ENCODE measurements at places on chromosomes 3 and 15.
A peak's percentile ranks its signal among the peaks of the same experiment; 100 is the strongest.

- no peak overlapping the region for H3K27ac ChIP-seq
- H3K4me3 ChIP-seq, result no peak overlapping the region
- no peaks in the 10 kb centered on the region for H3K27me3 ChIP-seq
- DNase-seq, result no peak
Measured at GRCh38 chr3:124453189-124453588, 277.1 kb upstream of the UMPS start.

- H3K4me1 ChIP-seq, result peaks cover 16% of the 10 kb centered on the region
- H3K27ac ChIP-seq, result peak overlapping the region; percentile 92
- H3K4me3 ChIP-seq, result no peak overlapping the region
- no peak for DNase-seq
Measured at GRCh38 chr15:73108676-73109075, 56.4 kb downstream of the NEO1 start.

DNA sequence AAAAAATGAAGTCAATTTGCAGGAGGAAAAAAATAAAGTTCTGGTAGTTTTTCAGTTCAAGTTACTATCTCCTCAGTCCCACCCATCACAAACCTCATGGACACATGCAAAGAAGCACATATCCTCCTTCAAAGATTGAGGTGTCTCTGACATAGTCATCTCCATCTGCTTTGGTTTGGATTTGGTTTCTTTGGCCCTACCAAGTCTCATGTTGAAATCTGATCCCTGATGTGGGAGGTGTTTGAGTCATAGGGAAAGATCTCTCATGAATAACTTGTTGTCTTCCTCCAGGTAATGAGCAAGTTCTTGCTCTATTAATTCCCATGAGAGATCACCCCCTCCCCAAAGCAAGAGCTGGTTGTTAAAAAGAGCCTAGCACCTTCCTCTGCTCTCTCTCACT, 446.8 kb downstream of the IGSF11 start:
- H3K27me3 ChIP-seq, result no peaks in the 10 kb centered on the region
- H3K4me1 ChIP-seq, result no peaks in the 10 kb centered on the region
- H3K27ac ChIP-seq, result no peak overlapping the region
- no peak for DNase-seq

DNA sequence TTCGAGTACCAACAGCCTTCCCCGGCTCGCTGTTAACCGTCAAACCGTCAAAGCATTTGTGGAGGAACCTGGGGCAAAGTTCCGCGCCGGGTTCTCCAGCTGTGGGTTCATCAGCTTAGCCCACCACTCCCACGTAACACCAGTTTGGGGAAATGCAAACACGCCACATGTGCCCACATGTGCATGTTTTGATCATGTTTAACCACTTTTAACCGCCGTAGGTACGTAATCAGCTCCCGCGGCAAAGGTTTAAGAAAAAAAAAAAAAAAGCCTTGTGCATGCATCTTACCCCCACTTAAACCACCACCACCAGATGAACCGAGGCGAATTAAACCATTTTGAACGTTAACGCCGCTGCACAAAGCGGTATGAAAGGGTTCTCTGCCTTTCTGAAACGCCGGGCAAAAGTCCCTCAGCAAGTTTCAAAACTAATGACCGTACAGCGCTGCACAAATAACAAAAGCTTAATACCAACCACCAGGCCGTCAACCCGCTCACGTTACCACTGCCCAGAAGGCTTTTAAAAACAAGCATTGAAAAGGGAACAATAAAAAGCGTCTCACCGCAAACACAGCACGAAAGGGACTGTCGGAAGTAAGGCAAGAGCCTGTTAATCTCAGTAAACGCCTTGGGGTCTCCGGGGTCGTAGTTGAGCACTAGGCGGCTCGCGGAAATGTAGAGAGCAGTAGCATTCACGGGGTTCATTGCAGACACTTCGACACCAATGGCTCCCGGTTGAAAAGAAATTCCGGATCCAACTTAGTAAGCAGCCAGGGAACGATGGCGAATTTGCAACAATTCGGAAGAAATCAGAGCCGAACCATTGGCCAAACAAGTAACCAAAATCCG, 1.5 kb downstream of the MSL2 start:
- H3K27ac ChIP-seq, result peak overlapping the region; percentile 99
- peak; percentile 32 for DNase-seq
- H3K36me3 ChIP-seq, result no peaks in the 10 kb centered on the region
- peaks cover 29% of the 10 kb centered on the region for H3K4me1 ChIP-seq

DNA sequence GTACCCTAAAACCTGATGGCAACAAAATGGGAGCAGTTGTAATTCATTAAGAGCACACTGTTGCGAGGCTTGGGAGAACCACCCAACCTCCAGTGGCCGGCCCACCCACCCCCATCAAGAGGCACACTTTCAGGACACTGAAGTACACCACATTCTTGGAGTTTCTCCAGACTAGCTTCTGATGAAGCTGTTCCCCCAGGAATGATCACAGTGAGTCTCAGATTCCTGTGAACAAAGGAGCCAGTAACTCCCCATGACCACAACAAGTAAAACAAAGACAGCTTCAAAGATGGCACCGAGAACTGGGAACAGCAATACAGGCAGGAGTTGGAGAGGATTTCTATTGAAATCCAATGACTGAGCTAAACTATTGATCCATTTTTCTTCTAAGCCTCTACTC, 126.0 kb downstream of the ST8SIA2 start:
- no peak for DNase-seq
- H3K27me3 ChIP-seq, result no peaks in the 10 kb centered on the region
- no peak overlapping the region for H3K4me3 ChIP-seq
- H3K4me1 ChIP-seq, result no peaks in the 10 kb centered on the region
- H3K36me3 ChIP-seq, result no peaks in the 10 kb centered on the region

- H3K4me3 ChIP-seq, result no peak overlapping the region
- no peak for DNase-seq
- no peaks in the 10 kb centered on the region for H3K4me1 ChIP-seq
- no peaks in the 10 kb centered on the region for H3K36me3 ChIP-seq
- no peak overlapping the region for H3K27ac ChIP-seq
Measured at GRCh38 chr3:117600112-117600511, 890.5 kb downstream of the TUSC7 start.

- H3K4me3 ChIP-seq, result peak overlapping the region; percentile 40
- peak; percentile 66 for DNase-seq
- H3K4me1 ChIP-seq, result peaks cover 12% of the 10 kb centered on the region
- H3K27me3 ChIP-seq, result peaks cover 37% of the 10 kb centered on the region
Measured at GRCh38 chr15:62068071-62068809, 1.5 kb downstream of the C2CD4A start.

DNA sequence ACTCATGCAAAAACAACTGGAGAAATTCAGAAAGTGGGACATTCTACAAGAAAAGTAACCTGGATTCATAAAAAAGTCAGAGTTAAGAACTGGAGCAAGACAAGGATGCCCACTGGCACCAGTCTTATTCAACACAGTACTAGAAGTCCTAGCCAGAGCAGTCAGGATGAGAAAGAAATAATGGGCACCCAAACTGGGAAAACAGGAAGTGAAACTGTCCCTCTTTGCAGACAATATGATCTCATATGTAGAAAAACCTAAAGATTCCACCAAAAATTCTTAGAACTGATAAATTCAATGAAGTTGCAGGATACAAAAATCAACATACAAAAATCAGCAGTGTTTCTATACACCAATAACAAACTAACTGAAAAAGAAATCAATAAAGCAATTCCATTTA, 37.4 kb downstream of the TXNRD3 start:
- no peak for DNase-seq
- H3K4me1 ChIP-seq, result no peaks in the 10 kb centered on the region
- no peak overlapping the region for H3K27ac ChIP-seq
- H3K27me3 ChIP-seq, result no peaks in the 10 kb centered on the region
- H3K4me3 ChIP-seq, result no peak overlapping the region

DNA sequence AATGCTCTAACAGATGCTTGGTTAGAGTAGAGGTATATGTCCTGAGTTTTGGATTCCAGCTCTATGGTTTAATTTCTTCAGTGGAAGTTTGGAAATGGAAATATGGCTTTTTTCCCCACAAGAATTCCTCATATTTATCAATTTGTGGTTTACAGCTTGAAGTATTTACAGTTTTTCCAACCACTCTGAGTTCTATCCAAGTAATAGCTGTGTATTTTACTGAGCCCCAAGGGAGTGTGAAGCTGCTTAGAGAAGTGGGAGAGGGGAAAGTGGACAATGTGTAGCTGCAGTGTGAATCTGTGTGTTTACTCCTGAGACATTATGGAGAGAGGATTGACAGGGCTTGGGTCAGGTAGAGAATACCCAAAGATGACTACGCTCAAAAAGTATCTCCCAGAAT, 54.5 kb downstream of the NEK11 start:
- no peaks in the 10 kb centered on the region for H3K4me1 ChIP-seq
- no peak overlapping the region for H3K4me3 ChIP-seq
- H3K27me3 ChIP-seq, result no peaks in the 10 kb centered on the region
- no peak for DNase-seq

GRCh38 chr3:135326851-135327250, 531.8 kb downstream of the EPHB1 start:
- no peak overlapping the region for H3K27ac ChIP-seq
- no peaks in the 10 kb centered on the region for H3K4me1 ChIP-seq
- no peak overlapping the region for H3K4me3 ChIP-seq
- no peaks in the 10 kb centered on the region for H3K36me3 ChIP-seq
- DNase-seq, result no peak

DNA sequence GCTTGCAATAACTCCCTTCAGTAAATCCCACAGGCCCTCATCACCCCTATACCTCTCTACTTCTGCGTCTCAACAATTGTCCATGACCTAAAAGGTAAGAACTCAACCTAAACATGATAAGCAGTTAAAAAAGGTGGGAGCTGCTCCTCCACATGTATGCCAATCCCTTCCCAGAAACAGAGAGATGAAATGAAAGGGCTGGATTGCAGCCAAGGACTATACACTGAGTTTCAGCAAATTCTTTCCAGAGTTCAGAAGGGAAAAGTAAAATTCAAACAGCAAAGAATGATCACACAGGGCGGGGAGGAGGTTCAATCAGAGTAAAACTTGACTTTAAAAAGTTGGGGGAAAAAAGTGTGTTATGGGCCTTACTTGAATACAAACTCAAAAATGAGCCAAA, 27.5 kb downstream of the PLOD2 start:
- no peak overlapping the region for H3K4me3 ChIP-seq
- DNase-seq, result no peak
- H3K27ac ChIP-seq, result peak overlapping the region; percentile 41
- no peaks in the 10 kb centered on the region for H3K27me3 ChIP-seq
- peaks cover 26% of the 10 kb centered on the region for H3K4me1 ChIP-seq

DNA sequence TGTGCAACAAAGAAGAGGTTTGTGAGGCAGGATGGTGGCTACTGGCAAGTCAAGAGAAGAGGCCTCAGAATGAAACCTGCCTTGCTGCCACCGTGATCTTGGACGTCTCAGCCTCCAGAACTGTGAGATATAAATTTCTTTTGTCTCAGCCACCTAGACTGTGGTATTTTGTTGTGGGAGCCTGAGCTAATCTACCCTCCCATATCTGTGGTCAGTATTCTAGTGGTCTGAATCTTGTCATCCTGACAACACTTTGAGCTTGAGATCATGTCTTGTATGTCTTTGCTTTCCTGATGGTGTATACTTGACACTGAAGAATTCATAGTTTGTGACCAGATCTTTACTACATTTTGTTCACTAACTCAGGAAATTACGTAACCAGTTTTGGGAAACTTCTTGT, 240.6 kb upstream of the GOLIM4 start:
- H3K27me3 ChIP-seq, result no peaks in the 10 kb centered on the region
- H3K27ac ChIP-seq, result no peak overlapping the region
- DNase-seq, result no peak
- no peak overlapping the region for H3K4me3 ChIP-seq
- H3K4me1 ChIP-seq, result peaks cover 3% of the 10 kb centered on the region

GRCh38 chr3:143654906-143655305, 193.4 kb downstream of the SLC9A9 start:
- DNase-seq, result no peak
- no peak overlapping the region for H3K4me3 ChIP-seq
- H3K4me1 ChIP-seq, result no peaks in the 10 kb centered on the region
- H3K27ac ChIP-seq, result no peak overlapping the region
- H3K36me3 ChIP-seq, result no peaks in the 10 kb centered on the region

DNA sequence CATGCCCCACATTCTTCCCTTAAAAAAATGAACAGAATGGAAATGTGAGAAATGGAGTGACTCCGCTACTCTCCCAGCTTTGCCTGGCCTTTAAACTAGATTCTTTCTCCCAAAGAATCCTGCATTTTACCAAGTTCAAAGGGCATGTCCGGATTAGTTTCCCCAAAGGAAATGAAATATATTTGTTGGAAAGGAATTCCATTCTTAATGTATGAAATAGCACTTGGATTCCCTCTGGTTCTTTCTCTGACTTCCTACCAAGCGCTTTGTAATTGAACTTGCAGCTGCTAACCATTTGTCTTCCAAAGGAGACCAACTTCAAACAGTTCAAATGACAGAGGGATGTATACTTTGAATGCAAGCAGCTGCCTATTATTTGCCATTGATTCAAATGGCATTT, 18.9 kb downstream of the MAP2K1 start:
- no peak overlapping the region for H3K27ac ChIP-seq
- no peaks in the 10 kb centered on the region for H3K36me3 ChIP-seq
- H3K27me3 ChIP-seq, result no peaks in the 10 kb centered on the region
- DNase-seq, result no peak
- H3K4me1 ChIP-seq, result no peaks in the 10 kb centered on the region

- DNase-seq, result no peak
- peak overlapping the region; percentile 44 for H3K4me3 ChIP-seq
- H3K27ac ChIP-seq, result peak overlapping the region; percentile 97
- no peaks in the 10 kb centered on the region for H3K36me3 ChIP-seq
- no peaks in the 10 kb centered on the region for H3K27me3 ChIP-seq
Measured at GRCh38 chr3:134486577-134487041, 752 bp downstream of the CEP63 start.

DNA sequence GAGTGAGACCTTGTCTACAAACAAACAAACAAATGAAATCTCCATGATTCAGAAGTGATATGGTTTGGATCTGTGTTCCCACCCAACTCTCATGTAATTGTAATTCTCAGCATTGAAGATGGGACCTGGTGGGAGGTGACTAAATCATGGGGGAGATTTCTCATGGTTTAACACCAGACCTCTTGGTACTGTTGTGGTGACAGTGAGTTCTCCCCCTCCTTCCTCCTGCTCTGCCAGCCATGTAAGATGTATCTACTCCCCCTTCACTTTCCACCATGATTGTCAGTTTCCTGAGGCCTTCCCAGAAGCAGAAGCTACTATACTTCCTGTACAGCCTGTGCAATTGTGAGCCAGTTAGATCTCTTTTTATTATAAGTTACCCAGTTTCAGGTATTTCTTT, 438.4 kb upstream of the THBS1 start:
- H3K27me3 ChIP-seq, result no peaks in the 10 kb centered on the region
- no peaks in the 10 kb centered on the region for H3K36me3 ChIP-seq
- no peaks in the 10 kb centered on the region for H3K4me1 ChIP-seq
- H3K27ac ChIP-seq, result no peak overlapping the region
- DNase-seq, result no peak

GRCh38 chr3:52315977-52316764, at the start of gene DNAH1:
DNAH1 (plus strand) TSS chr3:52316319; CDS start chr3:52322443, 6,124 bp downstream.
- H3K27ac ChIP-seq, result no peak within 1 kb of the TSS
- DNase-seq, result no peak
- no peaks in the 10 kb centered on the region for H3K27me3 ChIP-seq
- H3K4me3 ChIP-seq, result no peak within 1 kb of the TSS

DNA sequence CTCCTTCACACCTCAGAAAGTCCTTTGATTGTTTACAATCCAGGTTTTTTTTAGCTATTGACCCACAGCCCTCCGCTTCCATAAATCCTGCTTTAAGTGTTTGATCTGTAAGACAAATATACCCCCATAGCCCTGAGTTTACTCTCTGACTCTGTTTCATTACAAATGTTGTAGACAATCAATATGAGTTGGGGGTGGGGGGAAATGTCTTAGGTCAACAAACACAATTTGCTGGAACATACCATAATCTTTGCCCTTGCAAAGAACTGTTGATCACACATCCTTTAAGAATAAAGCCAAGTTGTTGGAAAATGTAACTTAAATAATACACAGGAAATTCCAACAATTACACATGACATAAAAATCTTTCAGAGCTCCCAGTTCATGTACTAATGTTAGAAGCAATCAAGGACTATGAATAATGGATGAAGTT, 301.8 kb upstream of the SEMA6D start:
- no peak for DNase-seq
- H3K4me3 ChIP-seq, result no peak overlapping the region
